ENCODE measurements at places on chromosomes 1 and 21.

GRCh38 chr1:89465201-89465600 lies 59.4 kb upstream of the LRRC8B start:
- no peak for DNase-seq

- DNase-seq = no peak
Observed at GRCh38 chr1:153623101-153623500, 4.2 kb downstream of the S100A13 start.

DNA sequence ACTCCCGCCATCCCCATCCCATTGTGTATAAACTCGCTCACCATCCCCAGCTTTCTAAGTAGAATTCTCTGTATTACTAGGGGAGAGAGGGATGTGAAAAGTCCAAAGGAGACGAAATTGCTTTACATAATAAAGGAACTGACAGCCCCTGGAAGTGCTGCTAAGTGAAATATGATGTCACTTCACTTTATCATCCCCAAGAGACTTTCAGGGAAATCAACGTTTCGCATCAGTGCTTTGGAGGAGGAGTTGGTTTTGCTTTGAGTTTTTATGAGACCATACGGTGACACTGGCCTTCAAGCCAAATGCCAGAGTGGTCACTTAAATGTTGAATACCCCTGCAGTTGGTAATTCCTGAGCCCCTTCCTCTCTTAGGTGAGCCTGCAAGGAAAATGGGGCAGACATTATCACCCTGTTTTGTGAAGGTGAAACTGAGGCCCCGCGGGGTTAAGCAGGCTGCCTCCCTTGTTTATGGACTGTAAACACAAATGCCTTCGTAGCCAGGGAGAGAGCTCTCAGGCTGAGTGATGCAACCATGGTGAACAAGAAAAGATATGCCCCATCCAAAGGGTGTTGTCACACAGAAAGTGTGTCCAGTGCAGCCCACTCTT lies 58.4 kb upstream of the KAZN start:
- DNase-seq = no peak

DNA sequence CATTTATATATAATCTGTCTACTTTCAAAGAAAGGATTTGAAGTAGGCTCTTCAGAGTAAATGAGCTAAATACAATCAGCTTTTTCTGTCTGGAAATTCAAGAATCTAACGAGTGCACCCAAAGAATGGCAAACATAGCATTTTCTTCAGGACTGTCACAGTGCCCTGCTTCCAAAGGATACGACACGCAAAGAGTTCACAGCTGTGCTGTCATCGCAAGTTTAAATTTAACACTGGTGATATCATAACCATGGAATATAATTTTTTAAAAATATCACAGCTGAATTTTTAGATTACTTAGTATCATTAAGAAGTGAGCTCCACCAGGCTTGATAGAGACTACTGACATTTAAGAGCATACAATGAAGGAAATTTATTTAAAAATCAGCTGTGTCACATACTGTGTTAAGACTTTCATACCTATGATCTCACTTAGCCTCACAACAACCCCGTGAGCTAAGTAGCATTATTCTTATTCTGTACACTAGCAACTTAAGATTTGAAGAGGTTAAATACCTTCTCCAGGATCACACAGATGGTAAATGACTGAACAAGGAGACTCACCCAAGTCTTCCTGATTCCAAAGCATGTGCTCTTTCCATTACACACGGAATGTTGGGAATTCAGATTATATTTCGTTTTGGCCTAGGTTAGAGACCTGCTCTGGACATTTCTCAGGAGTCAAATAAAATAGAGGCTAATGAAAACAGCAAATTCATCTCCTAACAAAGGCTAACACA lies 46.2 kb upstream of the PRRX1 start:
- DNase-seq = no peak

DNA sequence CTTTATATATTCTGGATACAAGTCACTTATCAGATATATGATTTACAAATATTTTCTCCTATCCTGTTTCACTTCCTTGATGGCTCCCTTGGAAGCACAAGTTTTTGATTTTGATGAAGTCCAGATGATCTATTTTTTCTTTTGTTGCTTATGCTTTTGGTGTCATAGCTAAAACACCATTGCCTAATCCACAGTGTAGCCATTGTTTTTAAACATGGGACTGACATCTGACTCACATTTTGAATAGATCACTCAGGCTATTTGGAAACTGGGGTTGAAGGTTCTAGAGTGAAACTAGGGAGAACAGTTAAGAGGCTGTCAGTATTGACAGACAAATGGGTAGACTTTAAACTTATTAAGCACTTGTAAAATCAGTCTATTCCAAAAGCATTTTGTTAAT lies 16.6 kb downstream of the AK4 start:
- no peak for DNase-seq

DNA sequence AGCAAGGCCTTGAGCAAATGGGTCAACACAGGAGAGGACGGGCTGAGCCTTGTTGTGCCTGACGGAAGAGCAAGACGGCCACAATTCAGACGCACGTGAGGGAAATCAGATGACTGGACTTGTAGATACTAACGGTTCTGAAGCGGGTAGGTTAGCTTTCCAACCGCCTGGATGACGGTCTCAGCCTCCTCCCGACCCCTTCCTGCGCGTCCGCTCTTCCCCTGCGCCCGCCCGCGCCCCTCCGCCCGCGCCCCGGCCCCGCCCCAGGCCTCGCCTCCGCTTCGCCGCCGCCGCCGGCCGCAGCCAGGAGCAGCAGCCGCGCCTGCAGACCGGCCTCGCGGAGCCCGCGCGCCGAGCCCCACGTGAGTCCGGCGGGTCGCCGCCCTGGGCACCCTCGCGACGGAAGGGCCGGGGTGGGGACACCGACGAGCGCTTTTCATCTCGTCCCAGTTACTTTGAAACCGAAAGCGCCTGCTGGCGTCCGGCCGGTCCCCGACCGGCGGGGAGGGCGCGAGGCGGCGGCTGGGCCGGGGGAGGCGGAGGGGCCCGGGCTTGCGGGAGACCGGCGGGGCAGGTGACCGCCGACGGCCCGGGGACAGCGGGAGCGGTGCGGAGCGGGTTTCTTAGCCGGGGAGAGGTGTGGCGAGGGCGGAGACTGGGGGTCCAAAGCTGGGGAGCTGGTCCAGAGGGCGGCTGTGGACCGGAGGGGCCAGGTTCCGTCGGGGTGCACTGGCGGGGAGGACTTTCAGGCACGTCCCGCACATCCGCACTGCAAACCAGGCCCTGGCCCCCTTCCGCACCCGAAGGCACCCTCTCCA lies at the start of gene TRAF5:
TSS of gene TRAF5 (plus strand) at position 306 of the 818 bp plus-strand sequence. CDS start 26,407 bp downstream, outside the sequence.
- no peak for DNase-seq

GRCh38 chr1:24970399-24970753 lies 40.3 kb upstream of the RUNX3 start:
- no peak for DNase-seq

All from NCI-H1417 treated with DMSO at 0.1 percent for 48 hours (cell line).